ENCODE measurements at places on chromosomes 11 and 22.

DNA sequence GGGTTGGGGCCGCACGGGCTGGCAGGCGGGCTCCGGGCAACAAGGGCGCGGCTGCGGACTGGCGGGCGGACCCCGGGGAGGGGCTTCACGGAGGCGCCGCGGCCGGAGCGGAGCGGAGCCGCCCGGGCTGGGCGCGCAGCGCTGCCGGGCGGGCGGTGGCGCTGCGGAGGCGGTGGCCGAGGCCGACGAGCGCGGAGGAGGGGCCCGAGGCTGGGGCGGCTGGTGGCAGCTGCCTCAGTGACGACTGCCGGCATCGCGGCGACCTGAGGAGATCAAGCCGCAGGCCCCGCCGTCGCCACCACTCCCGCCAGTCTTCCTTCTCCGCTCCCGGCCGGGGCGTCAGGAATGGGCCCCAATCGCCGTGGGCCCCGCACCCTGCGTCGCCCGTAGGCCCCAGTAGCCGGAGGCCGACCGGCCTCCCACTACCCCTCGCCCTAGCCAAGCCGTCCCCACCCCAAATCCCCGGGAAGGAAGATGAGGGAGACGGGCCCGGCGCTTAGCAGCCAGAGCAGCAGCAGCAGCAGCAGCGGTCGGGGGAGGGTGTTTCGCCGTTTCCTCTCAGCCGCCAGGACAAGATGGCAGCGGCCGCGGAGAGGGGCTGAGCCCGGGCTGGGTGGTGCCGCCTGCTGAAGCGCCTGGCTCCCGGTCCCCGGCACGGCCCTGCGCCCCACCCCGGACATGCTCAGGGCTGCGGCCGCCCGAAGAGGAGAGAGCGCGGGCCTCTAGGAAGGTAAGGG lies at the start of gene HIPK3:
Gene HIPK3 (plus strand): TSS at position 222 of the 737 bp plus-strand sequence.
- DNase-seq = peak; percentile 81

- DNase-seq = no peak
Observed at GRCh38 chr22:27654546-27655445, 146.8 kb downstream of the MN1 start.

- no peak for DNase-seq
Observed at GRCh38 chr11:1750840-1751530, 590 bp upstream of the IFITM10 start.

DNA sequence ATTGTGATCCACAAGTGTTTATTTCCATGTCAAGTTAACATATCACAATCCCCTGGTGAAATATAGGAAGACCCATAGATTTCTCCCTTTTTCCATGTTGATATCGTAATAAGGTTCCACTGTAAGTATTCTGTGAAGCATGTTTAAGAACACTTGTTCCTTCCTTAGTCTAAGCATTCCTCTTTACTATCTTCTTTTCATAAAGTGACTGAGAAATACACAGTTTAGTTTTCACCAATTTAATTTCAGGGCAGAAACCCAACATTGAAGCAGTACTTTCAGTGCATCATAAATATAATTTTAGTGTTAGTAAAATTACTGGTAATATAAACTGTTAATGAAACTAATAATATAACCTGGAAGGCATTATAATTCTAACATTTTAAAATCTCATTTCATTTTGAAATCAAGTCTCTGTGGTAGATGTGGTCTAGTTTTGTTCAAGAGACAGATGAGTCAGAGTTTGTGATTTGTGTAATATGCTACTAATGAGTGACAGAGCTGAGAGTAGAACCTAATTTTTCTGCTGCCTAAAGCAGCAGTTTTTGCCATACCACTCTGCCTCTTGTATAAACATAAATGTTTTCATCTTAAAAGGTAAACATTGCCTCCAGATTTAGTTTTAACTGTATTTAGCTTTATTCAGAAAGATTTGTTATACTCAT lies 79.4 kb downstream of the ATM start:
- DNase-seq = no peak

GRCh38 chr22:36282328-36282831 lies 29.4 kb downstream of the APOL1 start:
- no peak for DNase-seq

GRCh38 chr11:85718991-85719807 lies 33.2 kb upstream of the CCDC89 start:
- DNase-seq = no peak

DNA sequence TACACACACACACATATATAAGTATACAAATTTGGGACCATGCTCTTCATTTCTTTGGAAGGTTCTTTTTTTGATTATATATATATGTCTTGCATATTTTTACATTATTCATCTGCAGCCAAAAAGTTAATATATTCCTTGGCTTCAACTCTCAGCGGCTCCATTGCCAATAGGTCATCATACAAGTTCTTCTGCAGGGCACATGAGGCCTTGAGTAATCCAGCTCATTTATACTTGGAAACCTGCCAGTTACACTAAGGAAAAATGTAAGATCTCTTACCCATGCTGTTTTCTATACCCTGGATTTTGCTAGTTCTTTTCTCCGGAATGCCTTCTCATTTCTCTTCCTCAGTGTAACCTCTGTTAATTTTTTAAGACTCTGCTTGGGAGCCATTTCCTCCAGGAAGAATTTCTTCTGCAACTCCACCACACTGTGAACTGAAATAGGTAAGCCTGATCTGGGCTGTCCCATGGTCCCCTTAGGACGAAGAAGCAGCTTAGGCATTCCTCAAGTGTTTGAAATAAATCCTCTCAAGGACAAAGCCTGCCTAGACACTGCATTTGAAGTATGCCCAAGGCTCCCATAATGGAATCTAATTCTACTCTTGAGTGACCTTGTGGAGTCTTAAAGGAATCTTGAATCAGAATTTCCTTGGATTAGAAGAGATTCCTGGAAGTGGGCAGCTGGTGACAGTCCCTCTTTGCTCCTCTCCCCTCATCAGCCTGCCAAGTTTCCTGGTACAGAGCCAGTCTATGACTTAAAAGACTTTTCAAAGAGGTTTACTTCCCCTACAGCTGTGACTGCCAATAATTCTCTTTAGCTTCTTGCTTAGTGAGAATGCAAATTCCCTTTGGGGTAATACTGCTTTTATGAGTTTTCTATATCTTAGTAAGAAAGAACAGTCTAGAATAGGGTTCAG lies 182.8 kb downstream of the C11orf87 start:
- no peak for DNase-seq

- no peak for DNase-seq
Observed at GRCh38 chr11:37503411-37504059, 905.5 kb upstream of the RAG2 start.

DNA sequence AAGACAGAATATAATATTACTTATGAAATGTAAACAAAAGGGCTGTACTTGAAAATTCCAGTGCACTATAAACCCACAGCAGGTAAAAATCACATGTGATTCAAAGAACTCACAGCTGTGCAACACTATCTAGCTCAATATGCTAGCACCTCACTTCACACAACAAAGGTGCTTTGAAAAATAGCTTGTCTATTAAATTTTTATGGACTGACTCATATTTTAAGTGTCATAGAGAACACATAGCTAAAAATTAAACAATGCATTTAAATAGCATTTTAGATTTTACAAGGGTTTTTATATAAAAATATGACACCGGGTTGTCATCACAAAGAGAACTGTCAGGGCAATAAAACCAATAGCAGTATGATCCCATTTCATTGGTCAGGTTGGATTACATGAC lies 1390.5 kb upstream of the TENM4 start:
- no peak for DNase-seq

DNA sequence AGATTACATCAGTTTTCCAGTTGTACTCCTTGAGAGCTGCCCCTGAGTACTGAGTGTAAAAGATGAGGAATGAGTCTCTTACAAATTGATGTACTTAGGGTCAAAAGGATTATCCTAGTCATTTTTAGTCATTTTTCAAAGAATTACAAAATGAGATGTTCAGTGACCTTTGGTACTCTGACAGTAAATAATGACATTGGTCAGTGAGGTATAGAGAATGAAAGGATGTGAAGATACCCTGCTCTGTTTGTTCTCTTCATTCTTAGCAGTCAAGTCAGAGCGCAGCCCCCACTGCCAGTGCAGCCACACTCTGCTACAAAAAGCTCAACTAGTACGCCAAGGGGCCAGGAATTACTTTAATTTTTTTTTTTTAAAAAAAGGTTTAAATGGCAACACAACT lies 4.1 kb upstream of the ESAM start:
- no peak for DNase-seq

- no peak for DNase-seq
Observed at GRCh38 chr11:8097062-8097461, 16.1 kb downstream of the TUB start.

GRCh38 chr22:27181537-27181936 lies 524.1 kb downstream of the MIAT start:
- DNase-seq = no peak

- DNase-seq = no peak
Observed at GRCh38 chr22:20027966-20028854, 7.3 kb downstream of the TANGO2 start.

DNA sequence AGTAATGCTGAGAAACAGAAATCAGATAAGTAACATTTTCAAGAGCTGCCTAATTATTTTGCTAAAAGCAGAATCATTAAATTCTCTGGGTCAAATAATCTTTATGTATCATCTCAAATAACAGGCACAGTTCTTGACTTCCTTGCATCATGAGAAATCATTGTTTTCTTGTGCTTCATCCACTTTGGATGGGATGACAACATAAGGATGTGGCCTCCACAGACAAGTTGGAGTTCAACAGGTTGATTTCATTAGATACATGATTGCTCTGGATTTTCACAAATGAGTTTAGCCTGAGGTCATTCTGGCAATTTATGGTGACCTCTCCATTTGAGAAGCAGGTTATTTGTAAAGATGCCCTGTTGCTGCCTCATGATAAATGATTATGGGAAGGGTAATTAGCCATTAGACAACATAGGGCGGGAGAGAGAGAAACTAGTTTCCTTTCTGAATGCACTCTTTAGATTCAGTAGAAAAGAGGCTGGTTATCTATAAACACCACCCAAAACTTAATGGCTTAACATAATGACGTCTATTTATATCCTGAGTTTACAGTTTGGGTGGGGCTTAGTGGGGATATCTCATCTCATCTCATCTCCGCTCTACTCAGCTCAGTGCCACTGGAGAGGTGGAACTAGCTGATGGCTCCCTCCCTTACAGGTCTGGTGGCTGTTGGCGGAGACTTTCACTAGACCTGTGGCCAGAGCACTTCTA lies 35.0 kb upstream of the ADORA2A start:
- DNase-seq = no peak

DNA sequence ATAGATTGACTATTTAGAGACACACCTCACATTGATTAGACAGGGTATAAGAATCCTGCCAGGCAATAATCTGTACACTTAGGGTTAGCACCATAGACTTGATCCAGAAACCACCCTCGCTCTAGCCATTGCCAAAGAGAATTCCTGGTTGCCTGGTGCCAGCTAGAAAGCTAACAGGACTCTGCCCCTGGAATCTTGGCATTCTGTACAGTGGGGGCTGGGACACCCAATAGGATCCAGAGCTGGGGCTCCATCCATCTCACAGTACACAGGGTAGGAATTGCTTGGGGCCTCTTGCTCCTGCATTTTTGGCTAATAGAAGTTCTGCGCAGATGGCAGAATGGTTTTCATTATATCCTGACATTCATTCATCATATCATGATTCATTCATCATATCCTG lies 3.0 kb upstream of the APLNR start:
- no peak for DNase-seq

- DNase-seq = no peak
Observed at GRCh38 chr22:32446321-32446720, 17.9 kb downstream of the BPIFC start.

DNA sequence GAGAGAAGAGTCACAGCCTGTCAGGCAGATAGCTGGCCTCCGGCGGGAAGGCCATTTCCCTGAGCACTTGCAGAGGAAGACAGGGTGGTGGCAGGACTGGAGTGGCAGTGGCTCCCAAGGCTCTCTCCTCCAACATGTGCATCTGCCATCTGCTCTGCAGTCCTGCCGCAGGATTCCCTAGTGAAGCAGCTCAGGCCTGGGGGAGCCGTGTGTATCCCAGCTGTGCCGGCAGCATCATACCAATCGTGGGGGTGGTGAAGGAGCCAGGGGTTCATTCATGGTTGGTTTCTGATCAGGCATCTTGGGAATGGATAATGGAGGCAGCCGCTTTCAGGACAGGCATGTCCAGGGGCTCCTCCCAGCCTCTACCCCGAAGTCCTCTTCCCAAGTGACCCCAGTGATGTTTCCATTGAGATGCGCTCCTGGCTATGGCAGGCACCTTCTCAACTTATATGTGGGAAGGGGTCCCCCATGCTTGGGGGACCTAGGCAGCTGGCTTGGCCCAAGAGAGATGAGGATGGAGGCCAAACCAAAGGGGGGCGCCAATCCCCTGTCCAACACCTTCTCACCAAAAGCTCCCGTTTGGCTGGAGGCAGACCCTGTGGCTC lies 6.1 kb downstream of the TAGLN start:
- no peak for DNase-seq

- no peak for DNase-seq
Observed at GRCh38 chr11:111795334-111795985, 29.3 kb upstream of the PPP2R1B start.

- no peak for DNase-seq
Observed at GRCh38 chr11:2958251-2958650, 29.0 kb upstream of the PHLDA2 start.

DNA sequence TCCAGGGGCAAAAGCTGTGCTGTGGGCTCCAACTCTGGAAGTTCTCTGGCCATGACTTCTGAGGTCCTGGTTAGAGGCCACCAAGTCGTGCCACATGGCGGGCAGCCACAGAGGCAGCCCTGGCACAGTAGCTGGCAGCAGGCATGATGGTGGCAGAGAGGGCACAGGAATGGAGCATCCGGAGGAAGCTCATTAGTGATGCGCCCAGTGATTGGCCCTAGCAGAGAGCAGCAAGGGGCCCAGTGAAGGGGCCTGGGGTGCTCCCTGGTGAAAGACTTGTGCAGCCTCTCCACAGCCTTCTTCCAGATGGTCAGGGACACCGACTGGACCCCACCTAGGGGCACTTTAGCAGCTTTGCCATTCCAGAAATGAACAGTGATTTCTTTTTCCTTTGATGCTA lies 7.0 kb downstream of the C11orf16 start:
- no peak for DNase-seq

GRCh38 chr11:75743711-75744563 lies 24.6 kb upstream of the DGAT2 start:
- no peak for DNase-seq

GRCh38 chr22:42151924-42152635 lies 21.5 kb upstream of the CYP2D6 start:
- no peak for DNase-seq

- no peak for DNase-seq
Observed at GRCh38 chr11:76200006-76200940, 6.0 kb downstream of the WNT11 start.

DNA sequence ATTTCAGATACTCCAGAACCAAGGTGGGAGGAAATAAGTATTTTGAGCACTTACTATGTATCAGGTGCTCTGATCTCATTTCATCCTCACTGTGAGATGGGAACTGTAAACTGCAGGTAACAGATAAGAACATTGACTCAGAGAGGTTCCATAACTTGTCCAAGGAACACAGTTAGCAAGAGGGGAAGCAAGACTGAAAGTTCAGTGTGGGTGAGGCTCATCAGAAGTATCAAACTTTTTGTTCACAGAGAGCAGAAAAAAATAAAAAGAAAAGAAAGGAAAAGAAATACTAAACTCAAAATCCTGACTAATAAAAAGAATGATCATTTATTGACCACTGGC lies 37.1 kb downstream of the RAB30 start:
- no peak for DNase-seq

- no peak for DNase-seq
Observed at GRCh38 chr11:126823274-126823673, 177.3 kb downstream of the KIRREL3 start.
